NCI-H187 (cell line): ENCODE measurements at places on chromosomes 4 and X.

- no peak for DNase-seq
These were observed 38.0 kb upstream of the PDK3 start for GRCh38 chrX:24426921-24427746.

GRCh38 chrX:45850197-45850774 is 649.6 kb upstream of the DIPK2B start:
- DNase-seq: no peak

DNA sequence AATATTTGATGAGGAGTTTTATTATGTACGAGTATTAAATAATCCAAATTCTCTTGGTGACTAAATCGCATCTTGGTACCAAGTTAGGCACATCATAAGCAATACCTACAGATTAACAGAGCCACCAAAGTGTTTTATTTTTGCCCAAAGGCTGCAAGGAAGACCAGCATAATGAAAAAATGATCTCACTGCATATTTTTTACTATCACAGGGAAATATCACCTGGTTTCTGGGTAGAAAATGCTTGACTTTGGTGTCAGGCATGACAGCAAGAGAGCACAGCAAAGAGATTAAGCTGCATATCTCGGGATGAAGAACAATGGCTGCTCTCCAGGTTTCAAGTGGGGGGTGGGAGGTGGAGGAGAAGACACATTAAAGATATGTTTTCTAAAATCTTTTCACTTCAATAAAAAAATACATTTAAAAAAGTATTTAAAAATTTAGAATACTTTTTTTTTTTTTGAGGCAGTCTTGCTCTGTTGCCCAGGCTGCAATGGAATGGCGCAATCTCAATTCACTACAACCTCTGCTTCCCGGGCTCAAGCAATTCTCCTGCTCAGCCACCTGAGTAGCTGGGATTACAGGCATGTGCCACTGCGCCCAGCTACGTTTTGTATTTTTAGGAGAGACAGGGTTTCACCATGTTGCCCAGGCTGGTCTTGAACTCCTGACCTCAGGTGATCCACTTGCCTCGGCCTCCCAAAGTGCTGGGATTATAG is 86.1 kb downstream of the FRYL start:
- DNase-seq: no peak

DNA sequence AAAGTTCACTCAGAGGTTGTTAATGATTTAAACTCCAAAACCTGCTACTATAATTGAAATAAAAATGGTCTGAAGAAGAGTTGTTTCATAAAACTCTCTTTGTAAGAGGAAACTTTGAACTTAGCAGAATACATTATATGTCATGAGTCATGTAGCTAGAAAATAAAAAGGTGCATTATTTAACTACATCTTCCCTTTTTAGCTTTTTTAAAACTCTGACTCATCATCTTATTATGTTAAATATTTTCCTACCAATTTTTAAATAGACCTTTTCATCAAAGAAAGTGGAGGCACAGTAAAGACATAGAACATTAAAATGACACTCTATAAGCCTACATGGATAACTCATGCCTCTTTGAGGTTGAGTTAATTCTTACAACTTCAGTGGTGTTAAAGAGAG is 1.2 kb upstream of the ZNF827 start:
- DNase-seq: no peak

DNA sequence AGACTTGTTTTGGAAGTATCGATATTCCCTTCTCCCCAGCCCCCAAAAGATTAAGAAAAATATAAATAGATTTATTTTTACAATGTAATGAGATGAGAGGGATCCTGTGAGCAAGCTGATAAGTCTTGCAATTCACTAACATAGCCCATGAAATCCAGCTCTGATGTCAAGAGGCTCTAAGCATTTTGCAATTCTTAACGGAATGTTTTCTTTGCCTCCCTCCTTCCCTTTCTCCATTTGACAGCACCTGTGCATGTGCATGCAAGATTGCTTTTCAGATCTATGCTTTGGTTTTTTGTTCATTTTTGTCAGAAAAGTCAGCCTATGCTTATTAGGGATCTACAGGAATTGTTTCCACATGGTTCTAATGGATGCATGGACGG is 169.9 kb downstream of the SLIT2 start:
- DNase-seq: no peak

GRCh38 chr4:40857956-40858355 is 108.2 kb downstream of the NSUN7 start:
- no peak for DNase-seq

GRCh38 chrX:155880586-155881157 is 473 bp upstream of the VAMP7 start:
- DNase-seq: no peak

DNA sequence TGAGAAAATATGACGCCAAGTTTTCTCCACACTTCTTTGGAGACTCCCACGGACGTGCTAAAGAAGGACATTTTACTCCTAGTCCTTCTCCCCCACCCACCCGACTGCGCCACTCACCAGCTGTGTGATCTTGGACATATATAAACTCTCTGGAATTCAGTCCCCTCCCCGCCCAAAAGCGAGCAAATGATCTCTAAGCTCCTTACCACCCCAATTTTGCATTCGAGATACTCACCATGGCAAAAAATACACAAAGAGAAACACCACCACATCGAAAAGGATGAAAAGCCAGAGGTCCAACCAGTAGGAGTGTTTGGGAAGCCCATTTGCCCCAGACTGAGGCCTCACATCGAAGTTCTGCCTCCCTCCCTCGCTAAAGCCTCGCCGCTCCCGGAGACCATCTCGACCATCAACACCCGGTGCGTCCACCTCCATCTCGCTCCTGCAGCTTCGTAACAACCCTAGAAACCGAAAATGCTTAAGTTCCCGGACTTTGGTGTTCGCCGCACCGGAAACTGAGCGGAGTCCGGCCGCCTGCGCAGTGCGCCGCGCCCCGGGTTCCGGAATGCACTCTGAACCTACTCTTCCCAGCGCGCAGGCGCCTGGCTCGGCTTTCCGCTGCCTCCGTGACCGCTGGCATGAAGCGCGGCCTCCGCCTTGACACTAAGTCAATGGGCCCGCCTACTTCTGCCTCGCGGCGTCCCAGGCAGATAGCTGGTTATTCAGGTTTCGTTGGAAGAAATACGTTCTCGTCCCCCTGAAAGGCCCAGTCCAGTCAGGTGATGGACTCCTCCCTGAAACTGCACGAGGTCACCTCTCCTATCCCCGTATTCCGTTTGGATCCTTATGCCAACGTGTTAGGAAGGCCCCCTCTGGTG is 21.6 kb downstream of the FABP2 start:
- DNase-seq: no peak

GRCh38 chr4:27701606-27702005 is 841.0 kb downstream of the STIM2 start:
- no peak for DNase-seq

- DNase-seq: no peak
These were observed 303.6 kb downstream of the FBXW7 start for GRCh38 chr4:152232271-152232670.

- no peak for DNase-seq
These were observed 7.6 kb downstream of the HNRNPDL start for GRCh38 chr4:82422616-82423015.

- no peak for DNase-seq
These were observed 26.0 kb downstream of the LRIT3 start for GRCh38 chr4:109873791-109874514.

GRCh38 chrX:129091097-129091496 is 432.2 kb downstream of the SMARCA1 start:
- no peak for DNase-seq

- no peak for DNase-seq
These were observed 116.5 kb upstream of the TRIM2 start for GRCh38 chr4:153087671-153088194.

- no peak for DNase-seq
These were observed 177.3 kb upstream of the FAT1 start for GRCh38 chr4:186900984-186901383.

GRCh38 chrX:45232139-45232538 is 31.5 kb upstream of the DIPK2B start:
- no peak for DNase-seq

DNA sequence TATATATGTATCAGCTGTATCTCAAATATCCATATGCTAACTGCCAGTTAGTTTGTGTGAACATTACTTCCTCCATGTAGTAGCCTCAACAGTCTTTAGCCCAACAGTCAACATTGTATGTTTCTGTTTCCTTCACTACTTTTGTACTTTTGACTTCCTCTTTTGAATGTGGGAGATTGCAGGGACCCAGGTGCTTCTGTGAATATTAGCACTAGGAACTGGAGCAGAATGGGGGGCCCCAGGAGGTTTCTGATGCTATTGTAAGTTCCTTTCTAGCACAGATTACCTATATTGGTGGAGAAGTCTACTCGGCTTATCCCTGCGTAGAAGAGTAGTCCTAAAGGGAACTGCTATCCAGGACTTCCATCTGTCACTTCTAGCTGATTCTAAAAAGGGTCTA is 2.3 kb downstream of the PLAC8 start:
- DNase-seq: no peak

DNA sequence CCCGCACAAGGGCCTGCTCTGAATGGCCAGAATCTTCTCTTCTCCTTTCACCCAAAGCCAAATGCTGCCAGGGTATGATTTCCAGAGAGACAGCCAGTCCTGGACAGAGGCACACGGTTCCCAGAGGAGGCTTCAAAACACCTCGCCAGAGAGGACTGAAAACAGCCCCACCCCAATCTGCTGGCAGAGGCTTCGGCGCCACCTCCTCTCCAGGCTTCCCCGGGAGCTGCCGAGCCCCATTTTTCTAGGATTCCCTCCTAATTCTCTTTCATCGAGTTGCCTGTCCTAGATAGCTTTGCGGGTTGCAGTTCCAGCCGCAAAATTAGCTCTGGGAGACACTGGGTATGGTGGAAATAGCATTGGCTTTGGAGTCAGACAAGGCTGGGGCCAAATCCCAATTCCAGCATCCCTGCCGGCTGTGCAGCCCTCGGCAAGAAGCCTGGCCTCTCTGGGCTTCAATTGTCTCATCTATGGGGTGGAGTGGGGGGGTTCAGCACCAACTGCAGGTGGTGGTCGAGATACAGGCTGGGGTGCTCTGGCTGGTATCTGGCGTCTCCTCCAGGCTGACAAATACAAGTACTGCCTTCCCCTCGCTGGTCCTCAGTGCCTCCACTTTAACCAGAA is 22.6 kb downstream of the PPP2R2C start:
- no peak for DNase-seq
